ENCODE measurements at places on chromosomes 4 and X. TPM values are rescaled to one million over a fixed set of nuclear protein-coding genes. Genes with fewer than 3 reads are reported as not detected.

SASH3 gene
- 301 TPM for total RNA-seq

MAP7D2 gene
- 0.12 TPM for total RNA-seq

UBQLN2 gene
- 66.8 TPM for total RNA-seq

PASD1 gene
- not detected for total RNA-seq

PLS3 gene
- total RNA-seq: 1.6 TPM

NSUN7 gene
- 0.66 TPM for total RNA-seq

RLIM gene
- total RNA-seq: 28.0 TPM

CRMP1 gene
- total RNA-seq: 0.54 TPM

NKX3-2 gene
- total RNA-seq: not detected

GAB1 gene
- total RNA-seq: 0.39 TPM

PABPC1L2A gene
- total RNA-seq: not detected

DCUN1D4 gene
- 29.1 TPM for total RNA-seq

MAGEA10 gene
- not detected for total RNA-seq

SUV39H1 gene
- total RNA-seq: 21.7 TPM

PRDM5 gene
- total RNA-seq: not detected

PJA1 gene
- 13.8 TPM for total RNA-seq

CENPE gene
- total RNA-seq: 35.3 TPM

GPM6B gene
- total RNA-seq: not detected

CFP gene
- 26.9 TPM for total RNA-seq

ITIH6 gene
- total RNA-seq: not detected

ZNF630 gene
- 0.54 TPM for total RNA-seq

MND1 gene
- total RNA-seq: 8.2 TPM
